ENCODE measurements at places on chromosomes 2 and 18. TPM values are rescaled to one million over a fixed set of nuclear protein-coding genes. Genes with fewer than 3 reads are reported as not detected.

DNA sequence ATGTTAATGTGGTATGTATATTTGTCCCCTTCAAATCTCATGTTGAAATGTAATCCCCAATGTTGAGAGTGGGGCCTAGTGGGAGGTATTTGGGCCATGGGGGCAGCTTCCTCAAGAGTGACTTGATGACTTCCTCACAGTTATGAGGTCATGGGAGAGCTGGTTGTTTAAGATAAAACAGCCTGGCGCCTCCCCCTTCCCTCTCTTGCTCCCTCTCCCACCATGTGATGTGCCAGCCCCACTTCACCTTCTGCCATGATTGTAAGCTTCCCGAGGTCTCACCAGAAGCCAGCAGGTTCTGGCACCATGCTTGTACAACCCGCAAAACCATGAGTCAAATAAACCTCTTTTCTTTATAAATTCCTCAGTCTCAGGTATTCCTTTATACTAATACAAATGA lies 258.3 kb upstream of the POU3F3 start:
- no peaks in the 10 kb centered on the region for H3K36me3 ChIP-seq
- H3K27ac ChIP-seq, result no peak overlapping the region
- H3K4me1 ChIP-seq, result no peaks in the 10 kb centered on the region
- no peaks in the 10 kb centered on the region for H3K27me3 ChIP-seq
- H3K4me3 ChIP-seq, result no peak overlapping the region
- DNase-seq, result no peak

NGEF gene
- total RNA-seq, result 9.3 TPM

- DNase-seq, result no peak
- no peak overlapping the region for H3K27ac ChIP-seq
- no peaks in the 10 kb centered on the region for H3K27me3 ChIP-seq
- no peak overlapping the region for H3K4me3 ChIP-seq
Measured at GRCh38 chr2:239956818-239957261, 68.3 kb downstream of the NDUFA10 start.

GRCh38 chr2:237714690-237715458 lies 83.7 kb upstream of the RBM44 start:
- H3K36me3 ChIP-seq, result peaks cover 37% of the 10 kb centered on the region
- H3K27me3 ChIP-seq, result no peaks in the 10 kb centered on the region
- no peak overlapping the region for H3K4me3 ChIP-seq
- peak overlapping the region; percentile 20 for H3K27ac ChIP-seq
- peak; percentile 40 for DNase-seq
- peaks cover 24% of the 10 kb centered on the region for H3K4me1 ChIP-seq

MYCN gene
- 3.7 TPM for total RNA-seq

GRCh38 chr2:4930704-4931103 lies 761.5 kb upstream of the SOX11 start:
- H3K27ac ChIP-seq, result no peak overlapping the region
- H3K4me1 ChIP-seq, result no peaks in the 10 kb centered on the region
- no peaks in the 10 kb centered on the region for H3K36me3 ChIP-seq
- no peak for DNase-seq
- H3K27me3 ChIP-seq, result no peaks in the 10 kb centered on the region
- no peak overlapping the region for H3K4me3 ChIP-seq

GRCh38 chr18:79396431-79397246 lies 909 bp downstream of the NFATC1 start:
- no peaks in the 10 kb centered on the region for H3K27me3 ChIP-seq
- H3K36me3 ChIP-seq, result no peaks in the 10 kb centered on the region
- no peak for DNase-seq
- H3K4me1 ChIP-seq, result peaks cover 33% of the 10 kb centered on the region

CCDC102B gene
- 0.53 TPM for total RNA-seq

SFXN5 gene
- total RNA-seq, result 8.2 TPM

- peaks cover 4% of the 10 kb centered on the region for H3K27me3 ChIP-seq
- no peak for DNase-seq
- no peaks in the 10 kb centered on the region for H3K36me3 ChIP-seq
- H3K27ac ChIP-seq, result no peak overlapping the region
- no peak overlapping the region for H3K4me3 ChIP-seq
Measured at GRCh38 chr2:64298161-64298560, 153.9 kb upstream of the PELI1 start.

STEAP3 gene
- 33.2 TPM for total RNA-seq

DNA sequence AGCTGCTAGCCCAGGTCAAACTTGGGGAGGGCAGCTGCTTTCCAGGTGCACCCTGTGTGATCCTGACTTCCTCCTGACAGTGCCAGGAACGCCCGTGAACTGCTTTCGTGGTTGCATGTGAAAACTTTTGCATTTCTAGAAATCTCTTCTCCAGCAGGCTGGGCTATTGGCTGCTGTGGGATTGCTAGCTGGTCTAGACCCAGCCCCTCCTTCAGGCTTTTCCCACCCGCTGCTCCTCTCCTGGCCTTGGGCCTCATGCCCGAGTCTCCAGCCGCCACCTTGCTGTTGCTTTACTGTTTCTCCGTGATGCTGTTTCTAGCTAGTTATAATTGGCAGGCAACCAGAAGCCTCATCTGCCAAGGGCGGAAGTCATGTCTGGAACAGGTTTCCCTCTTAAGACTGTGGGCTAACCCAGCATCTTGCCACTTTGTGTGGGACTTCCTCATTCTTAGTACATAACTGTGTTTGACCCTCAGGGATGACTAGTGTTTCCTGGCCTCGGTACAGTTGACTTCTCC lies 27.0 kb upstream of the MGAT4A start:
- H3K36me3 ChIP-seq, result no peaks in the 10 kb centered on the region
- no peak overlapping the region for H3K4me3 ChIP-seq
- no peak for DNase-seq
- 0 out of 2 replicates have a peak, but pooled peaks cover 4% of the 10 kb centered on the region for H3K27me3 ChIP-seq
- H3K4me1 ChIP-seq, result no peaks in the 10 kb centered on the region
- H3K27ac ChIP-seq, result no peak overlapping the region

CIDEA gene
- total RNA-seq, result not detected

Data from SJSA1 (cell line).